Left lung (tissue), 14 donors: ENCODE measurements at places on chromosomes 2 and 18. TPM values are rescaled to one million over a fixed set of nuclear protein-coding genes. Genes with fewer than 3 reads are reported as not detected.

COL4A4 gene
- 5.4 TPM for polyA plus RNA-seq

AQP4 gene
- 39.9 TPM for polyA plus RNA-seq

FAM124B gene
- polyA plus RNA-seq = 35.7 TPM

CYTIP gene
- 2.3 TPM for polyA plus RNA-seq

ELOA2 gene
- polyA plus RNA-seq = not detected

DNA sequence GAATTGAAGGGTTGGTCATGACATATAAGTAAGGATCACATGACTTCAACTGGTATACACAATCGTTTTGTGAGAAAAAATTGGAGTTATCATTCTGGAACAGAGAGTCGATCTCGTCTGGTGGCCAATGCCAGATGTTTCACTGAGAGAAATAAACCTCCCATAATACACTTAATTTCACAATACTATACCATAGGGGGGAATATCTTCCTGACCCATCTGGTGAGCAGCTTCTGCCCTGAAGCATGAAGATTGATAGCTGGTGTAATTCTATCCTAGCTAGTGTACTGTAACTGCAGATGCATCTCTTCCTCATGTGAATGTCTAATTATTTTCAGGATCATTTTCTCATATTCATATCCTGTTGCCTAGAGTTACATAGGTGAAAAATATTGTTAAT lies 15.7 kb upstream of the CDH7 start:
- no peak for DNase-seq

FOXI3 gene
- not detected for polyA plus RNA-seq

- no peak for DNase-seq
These were observed 49.4 kb downstream of the CYBRD1 start for GRCh38 chr2:171571721-171572120.
